ENCODE measurements at places on chromosomes 13 and 19.
A peak's percentile ranks its signal among the peaks of the same experiment; 100 is the strongest.

- H3K4me1 ChIP-seq, result no peaks in the 10 kb centered on the region
- no peaks in the 10 kb centered on the region for H3K27me3 ChIP-seq
- H3K27ac ChIP-seq, result peak overlapping the region; percentile 77
- H3K4me3 ChIP-seq, result no peak overlapping the region
- no peaks in the 10 kb centered on the region for H3K36me3 ChIP-seq
These were observed 83.7 kb downstream of the NUFIP1 start for GRCh38 chr13:44905556-44905955.

GRCh38 chr19:43664018-43664417, 6.0 kb downstream of the PLAUR start:
- DNase-seq, result peak; percentile 28
- no peaks in the 10 kb centered on the region for H3K27me3 ChIP-seq
- H3K4me1 ChIP-seq, result peaks cover 8% of the 10 kb centered on the region
- H3K36me3 ChIP-seq, result peaks cover 28% of the 10 kb centered on the region

- DNase-seq, result no peak
These were observed 3.5 kb downstream of the SLC7A9 start for GRCh38 chr19:32866061-32866460.

DNA sequence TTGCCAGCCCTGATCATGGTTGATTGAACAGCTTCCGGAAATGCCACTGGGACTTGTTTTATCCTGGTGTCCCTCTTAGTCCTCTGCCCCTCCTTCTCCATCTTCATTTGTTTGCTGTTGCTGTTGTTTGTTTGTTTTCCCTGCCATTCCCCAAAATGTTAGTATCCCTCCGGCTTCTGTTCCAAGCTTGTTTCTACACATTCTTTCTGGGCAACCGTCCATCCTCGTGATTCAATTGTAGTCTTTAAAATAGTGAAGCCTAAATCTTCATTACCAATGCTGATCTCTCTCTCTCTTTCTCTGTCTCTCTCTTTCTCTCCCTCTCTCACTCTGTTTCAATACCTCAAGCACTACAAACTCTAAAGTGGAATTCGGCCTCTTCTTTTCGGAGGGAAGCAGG, 649.3 kb upstream of the ARGLU1 start:
- no peaks in the 10 kb centered on the region for H3K36me3 ChIP-seq
- H3K4me1 ChIP-seq, result no peaks in the 10 kb centered on the region
- H3K27me3 ChIP-seq, result no peaks in the 10 kb centered on the region

GRCh38 chr13:94674609-94675348, 37.6 kb downstream of the SOX21 start:
- H3K27me3 ChIP-seq, result peaks cover 8% of the 10 kb centered on the region
- no peak overlapping the region for H3K4me3 ChIP-seq
- no peak overlapping the region for H3K27ac ChIP-seq
- no peak for DNase-seq

DNA sequence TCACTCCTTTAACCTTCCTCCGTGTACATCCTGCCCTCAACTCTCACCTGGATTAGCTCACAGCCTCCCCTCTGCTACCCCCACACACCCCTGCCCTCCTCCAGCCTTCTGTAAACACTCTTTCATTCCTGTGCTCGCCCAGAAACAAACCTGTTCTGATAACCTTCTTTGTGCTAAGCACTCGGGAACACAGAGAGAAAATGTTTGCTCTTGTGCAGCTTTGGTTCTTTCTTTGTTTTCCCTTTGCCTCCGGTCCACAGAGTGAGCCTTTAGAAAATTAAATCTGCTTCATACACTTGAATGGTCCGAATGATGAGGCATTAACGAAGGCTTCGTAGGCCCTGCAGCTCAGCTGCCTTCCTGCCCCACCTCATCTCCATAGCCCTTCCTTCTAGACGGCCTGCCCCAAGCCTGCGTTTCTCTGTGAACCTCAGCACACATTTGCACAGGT, 6.6 kb upstream of the ZDHHC20 start:
- no peak overlapping the region for H3K4me3 ChIP-seq
- H3K36me3 ChIP-seq, result no peaks in the 10 kb centered on the region
- no peaks in the 10 kb centered on the region for H3K27me3 ChIP-seq
- no peak for DNase-seq

- DNase-seq, result peak; percentile 25
- H3K36me3 ChIP-seq, result no peaks in the 10 kb centered on the region
- no peaks in the 10 kb centered on the region for H3K27me3 ChIP-seq
- H3K4me3 ChIP-seq, result no peak overlapping the region
- H3K27ac ChIP-seq, result no peak overlapping the region
These were observed 33.1 kb downstream of the PPP1R37 start for GRCh38 chr19:45125975-45126493.

Measured in tibial artery (tissue), 4 donors.